ENCODE measurements at places on chromosomes 5 and 9. TPM values are rescaled to one million over a fixed set of nuclear protein-coding genes. Genes with fewer than 3 reads are reported as not detected.

DNA sequence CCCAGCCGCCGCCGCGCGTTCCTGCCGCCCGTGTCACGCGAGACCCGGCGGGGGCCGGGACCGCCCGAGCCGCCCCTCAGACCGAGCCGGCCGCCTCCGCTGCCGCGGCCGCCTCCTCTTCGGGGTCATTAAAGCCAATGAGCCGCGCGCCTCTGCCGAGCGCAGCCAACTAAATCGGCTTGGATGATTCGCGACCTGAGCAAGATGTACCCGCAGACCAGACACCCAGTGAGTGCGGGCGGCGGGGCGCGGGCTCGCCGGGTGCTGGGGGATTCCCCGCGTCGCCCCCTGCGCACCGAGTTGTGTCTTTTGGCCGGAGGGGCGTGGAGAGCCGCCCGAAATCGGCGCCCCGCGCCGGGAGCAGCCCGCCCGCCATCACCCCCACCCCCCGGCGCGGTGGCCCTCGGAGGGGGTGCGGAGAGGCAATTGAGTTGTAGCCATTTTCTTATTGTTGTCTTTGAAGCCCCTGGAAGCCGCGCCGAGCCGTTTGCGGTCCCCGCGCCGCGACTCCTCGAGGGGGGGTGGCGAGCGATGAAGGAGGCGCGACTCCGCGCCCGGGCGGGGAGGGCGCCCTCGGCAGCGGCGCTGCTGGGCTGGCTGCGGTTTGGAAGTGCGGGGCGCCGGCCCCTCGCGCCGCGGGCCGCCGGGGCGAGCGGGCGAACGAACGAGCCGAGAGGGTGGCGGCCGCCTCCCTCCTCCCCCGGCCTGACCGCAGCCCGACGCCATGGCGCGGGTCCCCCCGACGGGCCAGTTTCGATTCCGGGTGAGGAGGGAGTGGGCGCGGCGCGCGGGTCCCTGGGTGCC is 1.0 kb downstream of the TLE4 start:
- no peak for DNase-seq

GRCh38 chr9:100690438-100690837 is 112.6 kb downstream of the CAVIN4 start:
- no peak for DNase-seq

GRCh38 chr9:21710548-21711191 is 91.8 kb upstream of the MTAP start:
- DNase-seq: no peak

- DNase-seq: no peak
Observed at GRCh38 chr5:110257971-110258370, 468.5 kb downstream of the TMEM232 start.

DNA sequence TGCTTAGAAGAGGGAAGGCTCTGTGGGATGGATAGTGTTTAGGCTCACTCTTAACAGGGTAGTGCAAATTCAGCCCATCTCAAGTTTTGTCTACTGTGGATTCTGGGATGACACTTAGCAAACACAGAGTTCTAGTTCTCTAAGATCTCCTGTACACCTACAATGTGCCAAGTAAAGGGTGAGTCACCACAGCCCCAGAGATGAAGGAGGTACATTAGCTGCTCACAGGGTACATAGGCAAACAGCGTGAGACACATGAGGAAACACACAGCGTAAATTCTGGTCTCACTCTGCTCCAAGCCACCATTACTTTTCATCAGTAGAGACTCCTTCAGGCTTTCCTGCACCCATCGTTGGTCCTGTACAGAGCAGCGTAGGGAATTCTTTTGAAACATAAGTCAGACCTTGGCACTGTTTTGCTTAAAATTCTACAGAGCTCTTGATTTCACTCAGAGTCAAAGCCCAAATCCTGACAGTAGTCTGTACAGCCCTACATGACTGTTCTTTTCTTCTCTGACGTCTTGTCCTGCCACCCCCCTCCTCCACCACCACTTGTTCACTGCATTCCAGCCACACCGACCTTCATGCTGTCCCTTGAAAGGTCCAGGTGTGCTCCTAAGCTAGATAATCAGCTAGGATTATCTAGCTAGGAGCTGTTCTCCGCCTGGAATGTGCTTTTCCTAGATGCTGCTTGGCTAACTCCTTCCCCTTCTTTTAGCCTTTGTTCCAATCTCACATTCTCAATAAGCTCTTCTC is 8.7 kb downstream of the ASTN2 start:
- DNase-seq: no peak

- DNase-seq: no peak
Observed at GRCh38 chr5:41772785-41773442, 97.3 kb downstream of the OXCT1 start.

DNA sequence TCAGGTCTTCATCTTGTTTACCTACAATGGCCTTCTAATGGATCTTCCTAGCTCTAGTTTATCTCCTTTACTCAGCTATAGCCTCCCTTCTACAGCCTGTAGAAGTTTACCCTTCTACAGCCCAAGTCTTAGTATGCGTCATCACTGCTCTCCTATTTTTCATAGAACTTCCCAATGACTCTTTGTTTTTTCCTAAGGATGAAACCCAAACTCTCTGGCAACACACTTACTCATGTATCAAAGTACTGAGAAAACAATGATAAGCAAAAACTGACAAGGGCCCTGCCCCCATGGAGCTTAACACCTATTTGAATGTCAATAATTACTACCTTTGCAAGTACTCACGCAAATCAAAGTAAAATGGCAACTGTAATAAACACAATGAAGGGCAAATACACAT is 33.7 kb downstream of the LEAP2 start:
- DNase-seq: no peak

DNA sequence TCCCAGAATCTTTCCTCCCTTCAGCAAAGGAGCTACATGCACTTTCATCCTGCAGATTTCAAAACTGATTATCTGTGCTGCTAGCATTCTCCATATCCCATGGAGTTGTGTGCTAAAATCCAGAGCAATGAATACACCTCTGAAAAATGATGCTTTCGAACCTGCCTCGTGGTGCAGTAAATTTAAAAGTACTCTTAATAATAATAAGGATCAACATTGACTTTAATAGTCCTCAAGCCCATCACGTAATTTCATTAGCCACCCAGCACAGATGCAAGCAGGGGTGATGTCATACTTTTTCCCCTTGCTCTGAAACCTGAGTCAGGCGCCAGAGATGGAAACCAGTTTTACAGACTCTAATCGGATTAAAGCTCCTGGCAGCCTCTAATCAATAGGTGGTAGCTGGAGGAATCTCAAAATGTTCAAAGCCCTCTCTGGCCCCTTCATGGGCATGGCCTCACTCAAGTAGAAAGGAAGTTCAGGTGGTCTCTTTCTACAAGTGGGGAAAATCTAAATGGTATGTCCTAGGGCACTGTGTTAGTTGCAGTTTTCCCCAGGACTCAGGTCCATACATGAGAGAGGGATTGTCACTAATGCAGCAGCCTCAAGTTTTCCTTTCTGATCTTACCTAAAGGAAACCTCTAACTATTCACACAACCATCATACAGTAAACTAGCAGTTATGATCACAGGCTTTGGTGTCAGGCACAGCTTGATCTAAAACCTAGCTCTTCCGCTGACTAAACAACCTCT is 221.6 kb upstream of the SLC30A5 start:
- DNase-seq: peak; percentile 47

GRCh38 chr5:168260353-168261226 is 30.9 kb upstream of the WWC1 start:
- peak; percentile 51 for DNase-seq

- DNase-seq: no peak
Observed at GRCh38 chr5:99176186-99176585, 247.4 kb upstream of the CHD1 start.

GRCh38 chr9:123058834-123059233 is 25.4 kb downstream of the GPR21 start:
- DNase-seq: no peak

DNA sequence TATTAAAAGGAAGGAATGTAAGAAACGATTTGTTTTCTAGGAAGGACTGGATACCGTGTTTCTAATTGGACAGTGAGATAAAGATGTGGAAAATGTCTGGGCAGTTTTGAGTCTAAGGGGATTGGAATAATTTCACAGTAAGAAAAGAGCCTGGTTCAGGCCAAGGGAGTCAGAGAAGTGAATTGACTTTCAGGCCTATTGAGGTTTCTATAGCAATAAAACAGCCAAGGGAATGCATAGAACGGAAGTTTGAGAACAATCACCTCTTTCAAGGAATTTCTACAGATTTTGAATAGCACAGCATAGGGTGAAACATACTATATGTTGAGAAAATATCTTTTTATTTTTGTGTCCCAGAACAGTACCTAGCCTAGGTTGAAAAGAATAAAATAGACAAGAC is 271.6 kb upstream of the TRPM3 start:
- DNase-seq: no peak

DNA sequence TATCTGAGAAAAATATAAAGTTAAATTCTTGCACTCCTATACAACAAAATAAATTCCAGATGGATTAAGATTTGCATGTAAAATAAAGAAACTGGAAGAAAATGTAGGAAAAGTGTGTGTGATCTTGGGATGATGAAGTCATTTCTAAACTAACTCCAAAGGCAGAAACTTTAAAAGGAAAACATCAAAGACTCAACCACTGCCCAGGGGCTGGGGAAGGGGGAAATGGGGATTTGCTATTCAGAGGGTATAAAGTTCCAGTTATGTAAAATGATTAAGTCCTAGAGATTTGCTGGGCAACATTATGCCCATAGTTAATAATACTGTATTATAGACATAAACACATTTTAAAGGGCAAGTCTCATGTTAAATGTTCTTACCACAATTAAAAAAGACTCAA is 254.5 kb downstream of the DEPDC1B start:
- no peak for DNase-seq

DNA sequence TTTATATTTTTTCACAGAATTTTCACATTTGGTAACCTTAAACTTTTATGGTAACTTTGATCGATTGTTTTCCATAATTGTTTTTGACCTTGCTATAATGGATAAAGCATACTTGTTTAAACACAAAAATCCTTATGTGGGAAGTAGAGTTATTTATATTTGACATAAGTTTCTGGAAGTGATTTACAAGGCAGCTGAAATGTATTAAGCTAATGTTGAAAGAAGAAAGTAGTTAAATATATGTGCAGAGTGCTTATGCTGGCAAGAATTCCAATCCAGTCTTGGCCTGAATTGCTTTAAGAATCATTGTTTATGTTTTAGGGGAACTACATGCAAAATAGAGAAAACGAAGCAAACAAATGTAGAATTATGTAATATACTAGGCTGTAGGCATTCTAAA is 763.6 kb downstream of the TAF11L14 start:
- no peak for DNase-seq

DNA sequence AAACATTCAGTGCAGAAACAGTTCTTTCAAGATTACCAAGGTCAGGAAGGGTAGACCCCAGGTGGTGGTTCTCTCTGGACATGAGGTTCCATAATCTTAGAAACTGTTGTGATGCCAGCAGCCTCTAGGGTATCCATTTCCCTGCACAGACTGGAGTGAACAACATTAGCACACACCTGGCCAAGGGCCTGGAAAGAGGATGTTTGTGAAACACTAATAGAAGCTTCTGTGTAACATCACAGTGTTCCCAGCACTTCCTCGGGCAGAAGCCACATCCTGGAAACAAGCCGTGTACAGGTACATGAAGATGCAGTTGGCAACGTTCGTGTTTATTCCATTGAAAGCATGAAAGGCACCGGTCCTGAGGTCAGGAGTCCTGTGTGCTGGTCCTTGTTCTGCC is 598.2 kb upstream of the KLF4 start:
- DNase-seq: no peak

DNA sequence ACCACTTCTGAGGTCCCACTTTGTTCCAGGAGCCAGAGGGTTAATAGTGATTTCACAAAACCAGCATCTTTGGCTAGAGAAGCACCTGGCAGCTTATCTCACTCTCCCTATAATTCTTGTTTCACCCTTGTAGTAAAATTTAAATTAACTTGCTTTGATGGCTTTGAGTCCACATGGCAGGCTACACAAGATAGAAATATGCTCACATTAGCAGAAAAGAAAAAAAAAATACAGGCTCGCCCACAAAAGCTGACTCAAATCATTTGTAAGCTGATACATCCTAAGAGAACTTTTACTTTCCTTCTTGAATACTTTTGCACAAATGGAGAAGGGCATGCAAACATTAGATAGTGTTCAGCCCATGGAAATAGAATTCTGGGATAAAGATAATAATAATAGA is 36.2 kb downstream of the TNFSF15 start:
- peak; percentile 32 for DNase-seq

DNA sequence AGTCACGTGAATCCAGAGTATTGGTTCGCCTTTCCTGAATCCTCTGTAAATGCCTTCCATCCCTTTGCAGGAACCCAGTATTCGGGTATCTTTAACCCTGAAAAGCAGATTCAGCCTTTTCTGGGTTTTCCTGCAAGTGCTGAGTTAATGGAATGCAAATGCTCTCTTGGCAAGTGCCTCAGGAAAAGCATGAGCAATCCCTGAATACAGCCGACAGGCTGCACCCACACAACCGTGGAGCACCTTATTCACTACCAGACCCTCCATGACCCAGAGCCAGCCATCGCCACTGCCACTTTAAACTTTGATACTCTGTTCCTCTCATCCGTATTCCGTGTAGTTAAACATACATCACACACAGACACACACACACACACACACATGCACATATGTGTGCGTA is 54.4 kb downstream of the ZNF622 start:
- no peak for DNase-seq

DNA sequence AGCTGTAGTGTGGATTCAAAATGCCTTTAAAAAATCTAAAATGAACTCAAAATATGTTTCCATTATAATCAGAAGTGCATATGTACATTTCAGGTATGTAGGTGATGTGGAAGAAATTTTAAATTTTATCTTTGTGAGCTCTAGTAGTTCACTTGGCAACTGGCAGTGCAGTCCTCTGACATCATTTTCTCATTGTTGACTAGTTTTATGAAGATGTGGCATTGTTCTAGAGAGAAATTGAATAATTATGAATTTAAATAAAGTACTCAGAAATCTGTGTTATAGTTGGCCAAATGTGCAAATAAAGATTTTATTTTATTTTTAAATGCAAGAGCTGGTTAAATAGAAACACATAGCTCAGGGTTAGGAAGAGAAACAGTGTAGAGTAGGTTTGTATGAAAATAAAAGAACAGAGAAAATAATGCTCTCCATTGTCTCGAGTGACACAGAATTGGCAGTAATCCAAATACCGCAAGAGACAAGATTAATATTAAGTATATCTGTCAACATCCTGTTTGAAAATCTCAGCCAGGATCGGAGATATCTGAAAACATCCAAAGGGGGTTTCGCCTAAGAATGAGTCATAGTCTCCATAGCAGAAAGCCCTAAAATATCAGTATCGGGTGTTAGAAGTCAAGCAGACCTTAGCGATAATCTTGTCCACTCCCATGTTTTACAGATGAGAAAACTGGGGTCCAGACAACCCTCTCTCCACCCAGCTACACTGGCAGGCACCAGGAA is 189.4 kb downstream of the CCDC192 start:
- DNase-seq: no peak

- no peak for DNase-seq
Observed at GRCh38 chr9:121831869-121832268, 180.4 kb downstream of the DAB2IP start.

- DNase-seq: no peak
Observed at GRCh38 chr9:115794921-115795475, 358.6 kb upstream of the PAPPA start.

The FOXD4L3 gene
- not detected for total RNA-seq

The IFNB1 gene
- not detected for total RNA-seq

The TRPM3 gene
- 14.3 TPM for total RNA-seq

The TMEM167A gene
- total RNA-seq: 113 TPM

The AJM1 gene
- total RNA-seq: 0.69 TPM

The STXBP1 gene
- 13.7 TPM for total RNA-seq
